ENCODE measurements at places on chromosomes 3 and 15. TPM values are rescaled to one million over a fixed set of nuclear protein-coding genes. Genes with fewer than 3 reads are reported as not detected.

DNA sequence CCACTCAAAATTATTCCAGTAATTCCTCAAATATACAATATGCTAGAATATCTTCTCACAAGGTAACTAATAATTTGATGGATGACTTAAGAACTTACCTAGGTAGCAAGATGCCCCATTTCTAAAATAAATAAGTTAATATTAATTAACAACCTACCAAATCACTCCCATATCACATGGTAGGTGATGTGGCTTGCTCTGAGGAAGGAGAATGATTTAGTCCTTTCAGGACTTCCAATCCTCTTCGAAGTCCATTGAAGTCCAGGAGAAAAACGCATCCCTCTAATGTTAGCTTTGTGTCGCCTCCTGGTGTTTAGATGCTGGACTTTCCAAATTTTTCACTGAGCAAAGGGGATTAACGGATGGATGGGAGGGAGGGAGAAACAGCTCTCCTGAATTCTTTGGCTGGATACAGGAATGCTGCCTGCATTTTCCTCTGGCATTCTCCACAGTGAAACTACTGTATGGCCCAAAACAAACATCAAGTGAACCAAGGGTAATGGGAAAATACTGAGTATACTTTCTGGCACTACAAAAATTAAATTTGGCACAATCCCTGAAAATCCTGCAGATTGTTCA lies 58.6 kb downstream of the PRICKLE2 start:
- H3K36me3 ChIP-seq: peaks cover 13% of the 10 kb centered on the region
- no peak for DNase-seq
- H3K27me3 ChIP-seq: no peaks in the 10 kb centered on the region
- no peak overlapping the region for H3K4me3 ChIP-seq
- no peak overlapping the region for H3K27ac ChIP-seq

DNA sequence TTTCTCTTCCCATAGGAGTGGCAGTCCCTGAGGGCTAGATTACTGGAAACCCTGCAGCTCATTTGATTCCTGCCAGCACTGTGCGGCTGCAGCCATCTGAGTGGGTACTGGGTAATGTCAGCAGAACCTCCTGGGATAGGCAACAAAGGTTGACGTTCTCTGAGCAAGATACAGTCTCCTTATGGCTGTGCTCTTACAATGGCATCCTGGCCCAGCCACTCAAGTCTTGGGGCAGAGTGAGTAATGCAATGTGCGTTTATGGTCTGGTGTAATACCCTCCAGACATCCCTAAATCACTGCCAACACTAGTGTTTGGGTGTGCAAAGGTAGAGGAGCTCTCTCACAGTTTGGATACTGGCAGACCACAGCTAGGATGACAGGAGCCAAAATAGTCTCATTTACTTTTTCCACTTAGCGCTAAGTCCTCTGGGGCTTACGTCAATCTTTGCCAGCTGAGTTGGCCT lies 775.8 kb downstream of the ZNF385D start:
- no peak overlapping the region for H3K4me3 ChIP-seq
- H3K4me1 ChIP-seq: no peaks in the 10 kb centered on the region
- no peak overlapping the region for H3K27ac ChIP-seq
- DNase-seq: no peak
- H3K27me3 ChIP-seq: no peaks in the 10 kb centered on the region

GRCh38 chr3:140626856-140627255 lies 51.0 kb upstream of the TRIM42 start:
- no peaks in the 10 kb centered on the region for H3K27me3 ChIP-seq
- H3K36me3 ChIP-seq: no peaks in the 10 kb centered on the region
- H3K4me3 ChIP-seq: no peak overlapping the region
- no peak for DNase-seq
- no peak overlapping the region for H3K27ac ChIP-seq

DNA sequence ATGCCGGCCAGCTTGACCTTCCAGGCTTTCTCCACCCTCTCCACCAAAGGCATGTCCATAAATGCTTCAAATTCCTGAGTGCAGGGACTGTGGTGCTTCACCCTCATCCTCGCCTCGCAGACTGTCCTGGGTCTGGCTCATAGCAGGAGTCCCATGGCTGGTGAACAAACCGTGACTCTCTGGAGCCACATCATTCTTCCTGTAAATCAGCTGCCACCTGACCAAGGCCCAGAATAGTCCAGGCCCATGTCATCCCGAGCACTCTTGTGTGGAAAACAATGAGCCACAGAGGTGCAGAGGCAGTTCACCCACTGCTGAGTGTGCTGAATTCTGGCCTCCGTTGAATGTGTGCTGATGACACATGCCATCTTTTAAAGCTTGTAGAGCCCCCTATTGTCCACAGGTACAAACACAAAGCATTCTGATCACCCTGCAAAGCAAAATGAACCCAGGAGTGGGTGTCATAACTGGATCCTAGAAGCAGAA lies 68.6 kb downstream of the ABHD5 start:
- no peaks in the 10 kb centered on the region for H3K27me3 ChIP-seq
- H3K36me3 ChIP-seq: no peaks in the 10 kb centered on the region
- H3K4me3 ChIP-seq: no peak overlapping the region

GRCh38 chr3:71172189-71172588 lies 411.3 kb downstream of the FOXP1 start:
- DNase-seq: no peak
- H3K4me1 ChIP-seq: peaks cover 26% of the 10 kb centered on the region
- H3K27me3 ChIP-seq: no peaks in the 10 kb centered on the region
- no peaks in the 10 kb centered on the region for H3K36me3 ChIP-seq

DNA sequence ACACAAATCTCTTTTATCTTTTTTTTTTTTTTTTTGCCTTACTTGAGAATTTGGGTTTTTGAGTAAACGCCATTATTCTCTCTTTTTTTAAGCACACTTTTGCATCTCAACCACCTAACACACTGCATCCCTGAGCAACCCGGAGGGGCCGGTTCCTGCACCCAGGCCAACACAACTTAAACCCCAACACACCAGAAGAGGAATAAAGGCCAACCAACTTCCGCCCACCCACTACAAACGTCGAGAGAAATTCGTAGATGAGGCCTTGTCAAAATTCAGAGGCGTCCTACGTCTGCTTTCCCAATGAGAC lies 389 bp upstream of the CCNB2 start:
- H3K27ac ChIP-seq: peak overlapping the region; percentile 65
- DNase-seq: no peak
- H3K27me3 ChIP-seq: no peaks in the 10 kb centered on the region
- H3K4me1 ChIP-seq: no peaks in the 10 kb centered on the region
- peak overlapping the region; percentile 77 for H3K4me3 ChIP-seq
- H3K36me3 ChIP-seq: peaks cover 3% of the 10 kb centered on the region

GRCh38 chr3:39106281-39106811 lies 1.1 kb downstream of the GORASP1 start:
- H3K36me3 ChIP-seq: no peaks in the 10 kb centered on the region
- H3K4me3 ChIP-seq: peak overlapping the region; percentile 67
- H3K27me3 ChIP-seq: no peaks in the 10 kb centered on the region
- peak; percentile 57 for DNase-seq
- H3K27ac ChIP-seq: peak overlapping the region; percentile 81
- H3K4me1 ChIP-seq: peaks cover 4% of the 10 kb centered on the region

- no peaks in the 10 kb centered on the region for H3K27me3 ChIP-seq
- no peak overlapping the region for H3K4me3 ChIP-seq
- DNase-seq: no peak
- H3K4me1 ChIP-seq: peaks cover 2% of the 10 kb centered on the region
- no peaks in the 10 kb centered on the region for H3K36me3 ChIP-seq
- H3K27ac ChIP-seq: no peak overlapping the region
Observed at GRCh38 chr3:152060701-152061100, 187.3 kb downstream of the SUCNR1 start.

DNA sequence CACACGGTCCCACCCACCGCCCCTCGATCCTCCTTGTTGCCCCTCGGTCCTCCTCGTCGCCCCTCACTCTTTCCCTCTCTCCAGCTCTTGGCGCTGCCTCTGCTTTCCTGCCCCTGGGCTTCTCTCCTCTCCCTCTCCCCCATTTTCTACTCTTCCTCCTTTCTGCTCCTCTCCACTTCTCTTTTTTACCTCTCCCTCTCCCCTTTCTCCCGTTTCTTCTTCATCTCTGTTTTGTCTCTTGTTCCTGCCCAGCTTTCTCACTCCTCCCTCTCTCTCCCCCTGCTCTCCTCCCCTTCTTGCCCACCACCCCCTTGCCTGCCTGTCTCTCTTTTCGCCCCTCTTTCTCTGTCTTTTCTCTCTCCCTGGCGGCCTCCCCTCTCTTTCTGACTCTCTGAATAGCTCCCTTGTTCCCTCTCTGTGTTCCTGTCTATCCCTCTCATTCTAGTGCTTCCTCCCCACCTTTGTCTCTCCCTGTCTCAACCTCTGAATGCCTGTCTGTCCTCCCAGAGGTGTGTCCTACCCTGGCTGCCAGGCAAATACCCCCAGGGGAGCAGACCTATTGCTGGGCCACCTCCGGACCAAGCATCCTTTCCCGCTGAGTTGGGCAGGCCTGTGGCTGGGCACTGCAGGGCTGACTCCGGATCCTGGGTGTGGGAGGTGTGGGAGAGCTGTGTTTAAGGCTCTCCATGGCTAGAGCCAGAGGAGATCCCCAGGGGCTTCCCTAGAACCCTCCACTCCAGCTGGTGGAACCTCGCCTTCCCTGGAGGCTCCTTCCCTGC lies 41.0 kb downstream of the EPHB3 start:
- H3K27ac ChIP-seq: no peak overlapping the region
- DNase-seq: no peak
- no peaks in the 10 kb centered on the region for H3K36me3 ChIP-seq
- H3K27me3 ChIP-seq: peaks cover 61% of the 10 kb centered on the region

DNA sequence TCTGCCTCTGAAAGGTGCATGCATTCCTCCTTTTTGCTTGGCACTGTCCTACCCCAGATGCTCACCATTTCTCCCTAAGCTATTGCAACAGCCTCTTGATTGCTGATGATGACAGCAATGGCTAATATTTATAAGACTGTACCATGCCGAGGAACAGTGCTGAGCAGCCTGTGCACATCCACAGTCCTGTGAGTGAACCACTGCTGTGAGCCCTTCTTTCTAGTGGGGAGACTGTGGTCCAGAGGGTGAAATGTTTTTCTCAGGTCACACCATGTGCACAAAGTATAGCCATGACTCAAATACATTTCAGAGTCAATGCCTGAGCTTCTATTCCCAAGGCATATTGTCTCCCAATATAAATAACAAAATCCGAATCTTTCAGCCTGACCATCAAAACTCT lies 231.2 kb upstream of the LRTM1 start:
- no peaks in the 10 kb centered on the region for H3K27me3 ChIP-seq
- peak overlapping the region; percentile 37 for H3K27ac ChIP-seq
- DNase-seq: no peak

Gene HRH1
- polyA plus RNA-seq: 7.6 TPM

Gene SHC4
- polyA plus RNA-seq: 0.91 TPM

Gene PDZRN3
- polyA plus RNA-seq: 10.3 TPM

Gene ATP13A5
- polyA plus RNA-seq: not detected

Gene TEX9
- polyA plus RNA-seq: 0.42 TPM

Gene SLC28A2
- polyA plus RNA-seq: not detected

Gene ALDH1A2
- not detected for polyA plus RNA-seq
